Body of pancreas (tissue), 4 donors: ENCODE measurements at places on chromosomes 6 and 20. TPM values are rescaled to one million over a fixed set of nuclear protein-coding genes. Genes with fewer than 3 reads are reported as not detected.

Gene PACSIN1
- total RNA-seq = 0.52 TPM

DNA sequence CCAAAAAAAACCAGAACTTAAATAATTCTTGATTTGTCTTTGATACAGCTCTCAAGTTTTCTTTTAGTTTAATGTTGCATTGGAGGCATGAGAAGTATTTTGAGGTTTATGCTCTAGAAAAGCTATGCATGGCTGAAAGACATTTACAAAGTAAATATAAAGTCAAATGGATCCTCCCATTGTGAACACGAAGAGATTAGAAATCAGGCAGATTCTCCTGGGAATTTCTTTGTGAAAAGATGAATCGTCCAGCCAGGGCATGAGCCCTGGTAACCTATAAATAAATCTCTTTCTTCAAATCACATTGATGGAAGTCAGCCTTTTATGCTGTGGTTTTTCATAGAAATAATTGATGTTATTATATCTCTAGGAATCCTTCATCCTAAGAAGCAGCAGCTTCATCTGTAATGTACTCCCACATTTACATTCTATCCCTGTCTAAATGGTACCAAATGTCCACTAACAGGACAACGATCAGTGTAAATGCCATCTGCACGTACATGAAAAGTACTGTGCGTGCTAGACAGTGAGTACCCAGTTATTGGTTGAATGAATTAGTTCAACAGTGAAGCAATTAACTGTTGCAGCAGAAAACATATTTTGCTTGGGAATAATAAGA lies 143.6 kb downstream of the ALDH8A1 start:
- DNase-seq = no peak

Gene MDFI
- 4.9 TPM for total RNA-seq

DNA sequence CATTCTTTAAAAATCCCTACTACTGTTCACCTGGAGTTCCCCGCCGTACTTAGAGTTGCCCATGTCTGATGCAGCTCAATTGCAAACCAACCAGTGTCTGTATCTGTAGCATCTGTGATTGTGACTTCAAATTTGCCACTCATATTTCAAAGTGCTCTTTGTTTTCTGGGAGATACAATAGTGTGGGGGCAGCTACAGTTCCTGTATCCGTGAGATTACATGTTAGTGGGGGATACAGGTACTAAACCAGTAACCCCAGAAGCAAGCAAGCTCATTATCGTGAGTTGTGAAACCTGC lies 140.9 kb downstream of the ANKRD60 start:
- DNase-seq = no peak

Gene CFAP206
- not detected for total RNA-seq

GRCh38 chr6:25026723-25027122 lies 91.0 kb upstream of the RIPOR2 start:
- no peak for DNase-seq

DNA sequence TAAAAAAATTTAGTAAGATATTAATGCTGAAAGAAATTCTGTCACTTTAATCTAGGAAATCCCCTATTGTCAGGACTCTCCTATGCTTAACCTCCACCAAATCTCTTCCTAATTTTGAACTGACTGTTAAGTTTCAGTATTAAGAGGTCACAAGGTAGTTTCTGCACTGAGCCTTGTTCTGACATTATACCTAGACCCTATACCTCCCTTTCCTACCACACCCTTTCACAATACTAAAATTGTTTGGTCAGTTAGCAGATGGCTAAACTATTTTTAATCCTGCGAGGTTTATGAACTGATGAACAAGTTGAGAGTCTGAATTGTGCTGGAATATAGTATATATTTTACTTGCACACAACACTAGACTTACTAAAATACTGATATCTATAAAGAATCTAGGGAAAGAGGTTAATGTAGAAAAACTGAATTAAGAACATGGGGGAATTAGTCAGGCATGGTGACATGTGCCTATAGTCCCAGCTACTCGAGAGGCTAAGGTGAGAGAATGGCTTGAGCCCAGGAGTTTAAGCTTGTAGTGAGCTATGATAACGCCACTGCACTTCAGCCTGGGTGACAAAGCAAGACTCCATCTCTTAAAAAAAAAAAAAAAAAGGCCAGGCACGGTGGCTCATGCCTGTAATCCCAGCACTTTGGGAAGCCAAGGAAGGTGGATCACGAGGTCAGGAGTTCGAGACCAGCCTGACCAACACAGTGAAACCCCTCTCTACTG lies 51.5 kb downstream of the HBS1L start:
- no peak for DNase-seq

DNA sequence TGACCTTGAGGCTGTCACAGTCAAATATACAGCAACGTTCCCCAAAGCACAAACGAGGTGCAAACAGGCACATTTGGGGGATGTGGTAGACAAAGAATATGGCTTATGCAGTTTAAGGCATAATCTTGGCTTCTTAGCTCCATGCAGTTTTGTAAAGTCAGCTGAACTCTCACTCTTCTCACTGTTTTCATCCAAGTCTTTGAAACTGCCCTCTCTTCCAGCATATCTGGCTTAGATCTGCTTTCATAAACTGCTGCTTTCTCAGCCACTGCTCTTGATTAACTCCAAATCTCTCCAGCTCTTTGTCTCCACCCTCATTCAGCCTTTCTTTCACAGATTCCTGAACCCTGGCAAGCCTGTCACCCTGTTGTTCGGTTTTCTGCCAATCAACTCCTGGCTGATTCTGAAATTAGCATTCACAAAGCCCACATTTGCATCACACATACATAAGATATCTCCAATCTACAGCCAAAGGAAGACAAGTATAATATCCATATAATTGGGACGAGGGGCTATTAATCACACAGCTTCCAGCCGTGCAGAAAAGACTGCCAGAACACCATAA lies 301.1 kb upstream of the RNF217 start:
- no peak for DNase-seq

Gene HMGN3
- total RNA-seq = 78.1 TPM

GRCh38 chr6:13447949-13448724 lies 39.3 kb downstream of the GFOD1 start:
- no peak for DNase-seq

GRCh38 chr6:142421285-142422117 lies 119.7 kb downstream of the ADGRG6 start:
- no peak for DNase-seq

GRCh38 chr6:107730106-107730505 lies 94.0 kb downstream of the SCML4 start:
- DNase-seq = no peak

DNA sequence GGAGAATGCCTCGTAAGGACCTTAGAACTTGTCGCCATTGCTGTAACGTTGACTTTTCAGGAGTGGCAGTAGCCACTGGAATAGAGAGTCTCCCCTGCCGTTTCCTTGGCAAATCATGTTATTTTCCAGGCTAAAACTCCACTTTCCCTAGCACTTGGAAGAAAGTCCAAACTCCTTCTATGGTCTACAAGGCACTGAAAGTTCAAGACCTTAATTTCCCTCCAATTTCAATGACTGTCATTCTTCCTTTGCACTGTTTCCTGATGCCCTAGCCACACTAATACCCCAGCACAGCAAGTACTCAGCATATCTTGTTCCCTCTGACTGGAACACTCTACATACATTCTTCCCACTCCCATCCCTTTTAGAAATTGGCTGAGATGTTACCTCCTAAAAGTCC lies 1.8 kb upstream of the TBPL1 start:
- no peak for DNase-seq

GRCh38 chr6:28898710-28898965 lies 25.1 kb downstream of the TRIM27 start:
- no peak for DNase-seq

GRCh38 chr6:98272060-98272459 lies 562.3 kb upstream of the POU3F2 start:
- no peak for DNase-seq

GRCh38 chr6:79498842-79499241 lies 38.4 kb downstream of the LCA5 start:
- DNase-seq = no peak

GRCh38 chr20:49230561-49231133 lies 11.4 kb downstream of the DDX27 start:
- peak; percentile 20 for DNase-seq

GRCh38 chr6:89216411-89216810 lies 747 bp downstream of the GABRR1 start:
- no peak for DNase-seq

DNA sequence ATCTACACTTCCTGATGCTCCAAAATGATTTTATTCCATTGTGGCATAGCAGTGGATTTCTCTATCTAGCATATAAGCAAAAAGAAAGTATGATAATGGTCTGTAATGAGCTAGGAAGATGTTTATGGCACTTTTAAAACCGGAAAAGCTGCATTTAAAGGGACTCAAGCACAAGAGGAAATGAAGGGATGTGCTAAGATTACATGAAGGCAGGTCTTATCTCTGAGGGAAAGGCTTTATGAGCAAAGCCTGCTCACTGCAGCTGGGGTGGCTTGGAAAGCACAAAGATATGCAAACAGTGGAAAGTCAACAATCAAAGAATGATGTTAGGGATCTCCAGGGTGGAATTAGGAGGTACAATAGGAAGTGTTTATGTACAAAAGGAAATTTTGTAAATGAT lies 138.2 kb downstream of the TENT5A start:
- peak; percentile 43 for DNase-seq

Gene PDE10A
- 3.9 TPM for total RNA-seq

Gene AIF1
- total RNA-seq = 2.3 TPM

Gene HLA-DMB
- total RNA-seq = 3.0 TPM

- DNase-seq = no peak
These were observed 174.0 kb downstream of the SYNE1 start for GRCh38 chr6:152463164-152463563.

DNA sequence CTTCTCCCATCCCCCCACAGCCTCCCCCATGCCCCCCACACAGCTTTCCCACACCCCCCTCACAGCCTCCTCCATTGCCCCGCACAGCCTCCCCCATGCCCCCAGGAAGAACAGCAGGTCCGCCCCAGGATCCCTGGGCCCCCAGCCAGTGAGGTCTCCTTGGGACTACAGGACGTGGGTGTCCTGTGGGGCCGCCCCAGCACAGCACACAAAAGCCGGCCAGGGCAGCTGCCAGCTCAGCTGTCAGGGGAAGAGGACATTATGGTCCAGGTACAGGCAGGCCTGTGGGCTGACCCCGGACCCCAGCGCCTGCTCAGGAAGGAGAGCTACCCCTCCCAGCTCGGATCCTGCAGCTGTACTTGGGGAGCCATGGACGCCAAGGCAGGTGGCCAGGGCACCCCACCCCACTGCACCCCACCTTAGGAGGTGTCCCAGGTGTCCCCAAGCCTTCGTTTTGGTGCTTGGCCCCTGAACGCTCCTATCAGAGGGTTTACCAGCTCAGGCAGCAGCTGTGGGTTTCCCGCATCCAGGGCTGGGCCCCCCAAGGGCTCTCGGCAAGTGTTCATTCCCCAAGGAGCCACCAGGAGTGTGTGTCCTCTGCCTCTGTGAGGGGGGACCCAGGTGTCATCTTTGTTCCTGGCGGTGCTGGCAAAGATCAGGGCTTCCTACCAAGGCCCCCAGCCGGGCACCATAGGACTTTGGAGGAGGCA lies 42.3 kb upstream of the GATA5 start:
- no peak for DNase-seq

Gene TINAG
- not detected for total RNA-seq

Gene PI3
- not detected for total RNA-seq

DNA sequence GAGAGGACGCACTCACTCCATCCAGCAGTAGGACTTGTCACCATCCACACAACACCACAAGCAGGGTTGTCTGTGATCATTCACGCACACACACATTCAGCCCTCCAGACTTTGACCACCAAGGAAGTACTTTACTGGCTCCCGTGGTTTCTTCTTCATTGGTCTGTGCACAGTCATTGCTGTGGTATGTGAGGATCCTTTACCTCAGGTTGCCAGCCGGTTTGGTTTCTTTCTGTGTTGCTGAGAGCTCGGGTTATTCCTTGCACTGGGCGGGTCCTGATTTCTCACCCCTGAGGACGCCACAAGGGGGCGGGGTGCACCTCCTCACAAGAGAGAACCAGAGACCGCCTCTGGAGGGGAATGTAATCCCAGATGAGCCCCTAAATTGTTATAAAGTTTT lies 11.2 kb downstream of the SLC35A1 start:
- DNase-seq = no peak
